ENCODE measurements at places on chromosomes 11 and 22.

GRCh38 chr11:121741761-121742361 lies 289.1 kb upstream of the SORL1-AS1 start:
- no peak for DNase-seq

DNA sequence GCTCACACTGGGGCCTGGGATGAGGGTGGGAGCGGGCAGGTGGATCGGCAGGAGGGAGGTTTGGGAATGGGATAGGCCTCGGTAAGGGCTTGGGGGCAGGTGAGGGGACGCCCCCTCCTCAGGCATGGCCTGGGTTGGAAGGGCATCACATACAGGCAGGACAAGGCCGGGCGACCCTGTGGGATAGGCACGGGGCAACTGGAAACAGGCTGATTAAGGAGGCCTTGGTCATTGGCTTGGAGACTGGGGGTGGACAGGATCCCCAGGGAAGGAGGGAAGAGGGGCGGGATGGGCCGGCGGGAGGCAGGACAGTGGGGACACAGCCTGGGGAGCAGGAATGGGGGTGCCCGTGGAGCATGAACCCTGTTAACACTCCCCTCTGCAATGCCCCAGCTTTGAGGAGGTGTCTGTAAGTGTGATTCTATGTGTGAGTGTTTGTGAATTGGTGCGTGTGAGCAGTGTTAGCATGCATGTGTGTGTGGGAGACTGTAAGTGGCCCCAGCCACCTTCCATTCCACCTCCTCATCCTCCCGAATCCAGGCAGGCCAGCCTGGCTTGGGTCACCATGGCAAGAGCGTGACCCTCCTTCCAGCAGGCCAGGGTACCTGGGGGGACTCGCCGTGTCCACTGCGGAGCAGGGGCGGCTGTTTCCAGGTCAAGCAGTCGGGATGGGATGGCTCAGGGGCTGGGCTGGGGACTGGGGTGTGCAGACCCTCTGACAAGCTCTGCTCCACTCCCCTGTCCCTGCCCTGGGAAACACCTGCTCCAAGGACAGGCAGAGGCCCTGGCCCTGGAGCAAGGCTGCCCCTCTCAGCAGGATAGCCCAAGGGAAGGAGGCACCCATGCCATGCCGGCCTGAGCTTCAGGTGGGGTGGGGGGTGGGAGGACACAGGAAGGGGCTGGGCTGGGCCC lies 3.4 kb upstream of the PIM3 start:
- DNase-seq, result no peak

DNA sequence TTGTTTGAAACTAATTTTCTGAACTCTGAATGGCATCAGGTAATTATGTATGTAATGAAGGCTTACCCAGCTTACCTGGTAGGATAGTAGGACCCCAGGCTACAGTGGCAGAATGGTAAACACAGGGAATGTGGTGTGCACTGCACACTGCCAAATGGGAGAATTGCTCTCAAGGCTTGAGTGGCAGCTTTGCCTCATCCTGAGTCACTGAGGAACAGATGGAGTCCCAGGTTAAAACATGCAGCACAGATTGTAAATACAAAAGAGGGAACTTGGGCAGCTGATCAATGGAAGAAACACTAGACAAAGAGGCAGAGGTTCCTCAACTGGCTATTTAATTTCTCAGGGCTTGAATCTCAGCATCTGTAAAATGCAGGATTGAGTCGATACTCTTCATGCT lies 24.4 kb downstream of the GPR83 start:
- no peak for DNase-seq

DNA sequence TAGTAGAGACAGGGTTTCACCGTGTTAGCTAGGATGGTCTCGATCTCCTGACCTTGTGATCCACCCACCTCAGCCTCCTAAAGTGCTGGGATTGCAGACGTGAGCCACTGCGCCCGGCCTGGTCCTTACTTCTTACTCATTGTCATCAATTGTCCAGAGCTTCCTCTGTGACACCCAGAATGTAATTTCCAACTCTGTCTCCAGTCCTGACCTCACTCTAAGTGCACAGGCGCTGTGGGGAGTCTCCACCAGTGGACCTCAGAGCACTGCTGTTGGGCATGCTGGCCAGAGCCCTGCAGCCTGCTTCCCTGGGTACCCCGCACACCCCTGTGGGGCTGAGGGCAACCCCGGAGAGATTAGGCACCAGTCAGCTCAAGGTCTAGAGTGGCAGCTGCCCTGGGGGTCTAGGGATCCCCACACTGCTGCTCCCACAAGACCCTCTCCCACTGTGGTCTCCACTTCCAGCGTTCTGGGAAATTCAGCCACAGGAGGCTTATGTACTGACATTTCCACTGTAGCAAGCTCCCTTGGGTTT lies 1140.3 kb downstream of the TBC1D22A start:
- no peak for DNase-seq

DNA sequence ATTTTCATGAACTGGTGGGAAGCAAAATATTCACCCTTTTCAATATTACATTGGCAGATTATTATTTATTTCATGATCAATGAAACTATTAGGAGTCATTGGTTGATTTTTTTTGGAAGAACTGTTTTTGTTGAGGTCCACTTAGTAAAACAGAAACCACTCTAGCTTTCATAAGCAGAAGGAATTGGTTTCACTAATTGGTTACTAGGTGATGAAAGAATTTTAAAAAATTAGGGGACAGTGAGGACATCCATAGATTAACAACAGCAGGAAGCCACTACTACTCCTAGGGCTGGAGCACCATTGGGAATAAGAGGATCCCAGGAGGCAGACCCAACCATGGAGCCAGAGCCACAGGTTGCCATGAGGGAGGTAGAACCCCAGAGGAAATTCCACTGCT lies 74.4 kb upstream of the KCNA4 start:
- DNase-seq, result no peak

GRCh38 chr11:73139476-73140198 lies 2.5 kb downstream of the FCHSD2 start:
- DNase-seq, result no peak

All from CD4-positive, alpha-beta T cell treated with Interleukin-15 for 4 hours (primary cell).